ENCODE measurements at places on chromosomes 12 and 14.

- no peak for DNase-seq
Observed at GRCh38 chr12:15194456-15195368, 26.5 kb downstream of the RERG start.

- no peak for DNase-seq
Observed at GRCh38 chr14:65228436-65228835, 126.1 kb upstream of the MAX start.

DNA sequence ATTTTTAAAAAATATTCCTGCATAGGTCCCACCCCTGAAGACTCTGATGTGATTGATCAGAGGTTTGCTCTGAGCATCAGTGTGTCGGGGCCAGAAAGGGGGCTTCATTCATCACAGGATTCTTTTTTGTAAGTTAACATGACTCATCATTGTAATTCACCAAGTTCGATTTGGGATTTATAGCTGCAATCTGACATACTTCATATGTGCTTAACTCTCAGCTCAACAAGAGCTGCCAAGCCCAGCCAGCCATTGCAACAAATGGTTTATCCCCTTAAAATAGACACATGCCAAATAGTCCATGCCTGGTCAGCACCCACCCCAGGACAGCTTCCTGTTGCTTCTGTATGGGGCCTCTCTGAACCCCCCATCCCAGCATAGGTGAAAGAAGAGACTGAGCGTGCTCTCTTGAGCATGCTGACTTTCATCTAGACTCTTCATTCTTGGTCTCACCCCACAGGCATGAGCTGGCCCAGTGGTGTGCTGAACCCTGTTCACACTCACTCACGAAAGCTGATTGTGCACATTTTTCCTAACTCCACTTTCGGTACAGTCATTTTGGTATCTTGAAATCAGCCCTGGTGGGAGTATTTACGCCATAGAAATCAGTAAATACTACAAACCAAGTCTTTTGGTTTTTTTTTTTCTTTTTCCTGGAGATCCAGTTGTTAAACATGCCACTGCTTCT lies 101.4 kb downstream of the STAB2 start:
- DNase-seq, result no peak

DNA sequence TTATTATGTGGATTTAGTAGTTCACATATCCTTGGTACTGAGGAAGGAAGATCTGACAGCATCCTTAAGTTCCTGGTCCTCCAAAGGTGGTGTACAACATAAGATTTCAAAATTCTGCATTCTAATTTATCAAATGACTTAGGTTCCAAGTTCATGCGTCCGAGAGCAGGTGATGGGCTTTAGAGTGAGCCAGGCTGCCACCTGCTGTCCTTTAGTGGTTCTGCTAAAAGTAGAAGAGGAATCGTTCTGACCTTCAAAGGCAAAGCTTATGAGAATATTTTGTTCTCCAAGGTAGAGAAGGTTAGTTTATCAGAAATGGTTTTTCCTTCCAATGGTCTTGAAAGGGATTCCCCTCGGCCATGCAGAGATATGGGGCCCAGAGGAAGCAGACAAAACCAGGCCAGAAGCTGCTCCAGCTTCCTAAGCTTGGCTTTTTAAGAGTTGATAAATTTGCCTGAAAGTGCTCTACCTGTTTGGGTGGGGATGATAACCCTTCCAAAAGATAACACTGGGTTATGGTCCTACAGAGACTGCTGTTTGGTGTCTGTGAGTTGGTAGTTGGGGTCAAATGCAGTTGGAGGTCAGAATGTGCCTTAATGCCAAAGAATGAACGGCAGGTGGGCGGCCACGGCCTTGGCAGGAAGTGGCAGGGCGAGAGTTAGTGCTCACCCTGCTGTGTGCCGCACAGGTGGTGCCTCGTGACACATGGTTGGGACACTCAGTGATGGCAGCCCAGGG lies 29.1 kb upstream of the LRTM2 start:
- DNase-seq, result peak; percentile 79

- peak; percentile 20 for DNase-seq
Observed at GRCh38 chr12:90090929-90091651, 382.5 kb upstream of the ATP2B1 start.

- peak; percentile 11 for DNase-seq
Observed at GRCh38 chr12:3313675-3314663, 177.0 kb upstream of the PRMT8 start.

DNA sequence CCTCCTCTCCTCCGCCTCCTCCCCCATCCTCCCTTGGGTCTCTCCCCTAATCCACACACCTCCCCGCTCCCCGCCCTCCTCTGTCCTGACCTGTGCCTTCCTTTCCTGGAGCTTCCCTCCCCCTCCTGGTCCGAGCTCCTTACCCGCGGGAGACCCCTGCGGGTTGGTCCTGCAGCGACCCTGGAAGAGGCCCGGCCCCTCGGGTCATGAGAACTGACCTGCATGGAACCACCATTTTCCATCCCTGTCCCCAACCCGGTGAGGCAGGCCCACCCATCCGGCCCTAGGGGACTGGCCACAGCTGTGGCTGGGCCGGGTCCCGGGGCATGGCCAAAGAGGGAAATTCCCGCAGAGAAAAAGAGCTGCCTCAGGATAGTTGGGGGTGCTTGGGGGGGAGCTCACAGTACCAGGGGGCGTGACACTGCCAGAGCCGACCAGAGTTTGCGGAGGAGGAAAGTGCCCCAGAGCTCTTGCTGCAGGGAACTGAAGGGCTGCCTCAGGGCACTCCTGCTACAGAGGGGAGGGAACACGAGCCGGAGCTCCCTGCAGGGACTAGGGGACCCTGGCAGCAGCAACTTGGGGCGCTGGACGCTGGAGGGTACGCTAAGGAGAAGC lies 613 bp downstream of the ARHGEF40 start:
- peak; percentile 26 for DNase-seq

DNA sequence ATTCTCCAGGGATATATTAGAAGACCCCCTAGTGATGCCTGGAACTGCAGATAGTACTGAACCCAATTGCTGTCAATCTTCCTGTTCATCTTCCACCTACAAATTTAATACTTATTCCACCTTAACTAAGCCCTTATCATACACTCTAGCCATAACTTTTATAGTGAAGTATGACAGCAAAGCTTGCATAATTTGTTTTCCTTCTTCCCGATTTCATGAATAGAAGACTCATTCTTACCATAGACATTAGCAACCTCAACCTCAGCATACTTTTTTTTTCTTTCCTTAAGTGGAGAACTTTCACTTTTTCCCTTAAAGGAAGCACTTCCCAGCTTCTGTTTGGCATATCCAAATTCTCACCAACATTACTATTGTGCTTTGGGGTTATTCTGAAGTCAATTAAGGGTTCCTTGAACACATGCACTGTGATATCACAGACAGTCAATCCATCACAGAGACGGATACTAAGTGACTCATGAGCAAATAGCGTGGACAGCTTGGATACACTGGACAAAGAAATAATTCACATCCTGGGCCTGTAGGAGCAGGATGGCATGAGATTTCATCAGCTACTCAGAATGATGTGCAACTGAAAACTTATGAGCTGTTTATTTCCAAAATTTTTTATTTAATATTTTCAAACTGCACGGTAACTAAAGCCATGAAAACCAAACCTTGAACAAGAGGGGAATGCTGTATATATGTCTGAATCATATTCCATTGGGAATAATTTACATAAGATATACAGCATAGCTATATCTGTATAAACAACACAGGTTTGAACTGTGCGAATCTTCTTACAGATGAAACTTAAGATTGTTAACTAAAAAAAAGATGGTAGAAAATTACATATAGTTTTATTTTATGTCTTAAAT lies 63.9 kb downstream of the SYT1 start:
- no peak for DNase-seq

DNA sequence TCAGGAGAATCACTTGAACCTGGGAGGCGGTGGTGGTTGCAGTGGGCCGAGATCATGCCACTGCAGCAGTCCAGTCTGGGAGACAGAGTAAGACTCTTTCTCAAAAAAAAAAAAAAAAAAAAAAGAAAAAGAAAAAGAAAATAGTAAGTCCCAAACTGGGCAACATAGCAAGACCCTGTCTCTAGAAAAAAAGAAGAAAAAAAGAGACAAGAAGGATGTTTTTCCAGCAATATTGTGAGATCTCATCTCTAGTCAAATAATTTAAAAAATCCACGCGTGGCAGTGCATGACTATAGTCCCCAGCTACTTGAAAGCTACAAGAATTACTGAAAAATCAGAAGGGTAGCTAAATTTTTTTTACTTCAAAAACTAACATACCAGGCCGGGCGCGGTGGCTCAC lies 8.0 kb downstream of the USP44 start:
- no peak for DNase-seq

GRCh38 chr14:56194042-56194441 lies 75.8 kb downstream of the PELI2 start:
- no peak for DNase-seq

- DNase-seq, result no peak
Observed at GRCh38 chr12:86521870-86522269, 265.7 kb upstream of the MGAT4C start.

DNA sequence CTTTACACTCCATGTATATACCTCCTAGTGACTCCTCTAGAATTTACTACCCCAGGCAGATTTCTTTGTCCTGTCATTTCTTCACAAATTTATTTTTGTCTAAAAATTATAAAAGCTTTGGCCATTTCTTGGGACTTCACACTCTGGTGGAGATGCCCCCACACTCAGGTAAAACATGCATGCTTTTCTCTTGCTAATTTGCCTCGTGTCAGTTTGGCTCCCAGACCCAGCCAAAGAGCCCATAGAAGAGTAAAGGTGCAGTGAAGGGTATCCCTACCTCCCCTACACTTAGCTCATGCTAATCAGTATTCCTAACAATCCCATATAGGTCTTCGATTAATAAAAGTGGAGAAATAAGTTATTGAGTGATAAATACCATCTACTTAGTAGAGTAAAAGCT lies 256.5 kb upstream of the KRR1 start:
- DNase-seq, result no peak

DNA sequence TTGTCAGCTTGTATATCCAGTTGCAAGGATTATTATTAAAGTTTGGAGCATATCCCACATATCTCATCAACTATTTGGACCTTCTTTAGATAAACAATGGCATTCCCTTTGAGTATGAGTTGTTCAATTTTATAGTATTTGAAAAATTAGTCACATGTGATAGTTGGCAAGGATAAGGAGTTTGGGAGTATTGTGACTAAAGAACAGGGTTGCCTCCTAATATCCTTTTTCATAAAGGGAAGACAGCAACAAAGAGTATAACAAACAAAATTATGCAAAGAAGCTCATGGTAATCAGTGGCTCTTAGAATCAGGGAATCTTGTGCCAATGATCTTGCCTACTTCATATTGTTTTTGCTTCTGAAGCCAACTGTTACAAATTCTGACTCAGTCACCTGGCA lies 31.2 kb upstream of the KCNH5 start:
- DNase-seq, result no peak

DNA sequence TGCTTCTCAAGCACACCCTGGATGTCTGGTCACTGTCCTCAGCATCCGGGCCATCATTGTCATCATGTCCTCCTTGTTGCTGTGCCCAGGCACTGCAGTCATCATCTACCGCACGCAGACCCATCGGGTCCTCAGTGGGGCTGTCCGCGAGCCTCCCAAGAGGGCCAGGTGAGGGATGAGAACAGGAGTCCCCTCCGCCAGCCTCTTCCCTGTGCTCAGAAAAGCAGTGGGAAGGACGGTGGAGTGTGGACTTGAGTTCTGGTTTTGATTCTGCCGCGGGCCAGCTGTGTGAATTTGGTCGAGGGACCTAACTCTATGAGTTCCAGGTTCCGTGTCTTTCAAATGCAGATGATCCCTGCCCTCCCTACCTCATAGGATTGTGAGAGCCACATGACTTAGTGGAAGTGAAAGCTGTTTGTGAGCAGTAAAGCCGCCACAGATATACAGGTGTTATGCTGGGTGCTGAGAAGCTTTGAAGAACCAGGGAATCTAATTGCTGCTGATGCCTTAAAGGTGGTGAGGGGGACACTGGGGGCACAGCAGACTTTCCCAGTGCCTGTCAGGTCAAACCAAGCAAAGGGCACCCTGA lies 122.9 kb upstream of the RAP1B start:
- DNase-seq, result no peak

GRCh38 chr14:34072921-34073320 lies 122.0 kb upstream of the EGLN3 start:
- DNase-seq, result no peak

DNA sequence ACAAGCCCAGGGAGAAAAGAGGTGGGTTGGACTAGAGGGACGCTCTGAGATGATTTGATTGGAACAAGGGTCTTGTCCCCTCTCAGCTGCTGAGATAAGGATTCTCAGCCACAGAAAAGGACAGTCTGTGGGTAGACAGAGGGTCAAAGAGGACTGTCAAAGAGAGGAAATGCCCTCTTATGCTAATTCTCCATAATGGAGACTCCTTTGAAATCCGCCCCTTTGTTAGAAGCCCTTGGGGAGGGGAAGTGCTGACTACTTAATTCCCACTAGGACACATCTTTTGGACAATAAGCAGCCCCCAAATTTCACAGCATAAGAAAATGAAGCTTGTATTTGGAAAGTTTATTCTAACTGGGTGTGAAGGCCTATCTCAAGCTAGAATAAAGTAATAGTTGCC lies 176.6 kb downstream of the KTN1 start:
- DNase-seq, result no peak

- no peak for DNase-seq
Observed at GRCh38 chr14:92470215-92470614, 43.4 kb upstream of the RIN3 start.

- DNase-seq, result no peak
Observed at GRCh38 chr12:31583878-31584277, 7.1 kb downstream of the DENND5B start.

GRCh38 chr14:91205459-91205858 lies 39.0 kb downstream of the GPR68 start:
- no peak for DNase-seq

- no peak for DNase-seq
Observed at GRCh38 chr12:39505554-39505953, 62.6 kb upstream of the KIF21A start.

- DNase-seq, result no peak
Observed at GRCh38 chr14:88682495-88683114, 110.1 kb downstream of the EML5 start.

DNA sequence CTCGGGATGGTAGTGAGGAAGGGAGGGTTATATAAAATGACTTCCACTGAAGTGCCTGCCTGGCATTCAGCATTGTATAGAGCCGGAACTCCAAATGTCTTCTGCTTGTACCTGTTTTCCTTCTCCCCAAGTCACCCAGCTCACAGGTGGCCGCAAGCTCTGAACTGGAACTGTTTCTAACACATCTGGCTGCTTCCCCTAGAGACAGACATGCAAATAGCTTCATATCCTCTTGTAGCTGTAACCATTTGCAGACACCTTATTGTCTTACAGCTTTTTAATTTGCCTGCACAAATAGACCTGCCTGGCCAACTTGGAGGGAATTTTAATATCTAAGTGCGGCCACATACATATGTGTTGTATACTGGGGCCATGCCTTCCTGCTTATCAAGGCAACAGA lies 126.0 kb downstream of the CHST11 start:
- DNase-seq, result no peak
